Activated naive CD4-positive, alpha-beta T cell (primary cell): ENCODE measurements at places on chromosomes 11 and 22.

GRCh38 chr11:2086239-2087040, 52.7 kb downstream of the IGF2 start:
- no peak for DNase-seq

- no peak for DNase-seq
Observed at GRCh38 chr11:128764424-128765095, 70.7 kb downstream of the FLI1 start.

DNA sequence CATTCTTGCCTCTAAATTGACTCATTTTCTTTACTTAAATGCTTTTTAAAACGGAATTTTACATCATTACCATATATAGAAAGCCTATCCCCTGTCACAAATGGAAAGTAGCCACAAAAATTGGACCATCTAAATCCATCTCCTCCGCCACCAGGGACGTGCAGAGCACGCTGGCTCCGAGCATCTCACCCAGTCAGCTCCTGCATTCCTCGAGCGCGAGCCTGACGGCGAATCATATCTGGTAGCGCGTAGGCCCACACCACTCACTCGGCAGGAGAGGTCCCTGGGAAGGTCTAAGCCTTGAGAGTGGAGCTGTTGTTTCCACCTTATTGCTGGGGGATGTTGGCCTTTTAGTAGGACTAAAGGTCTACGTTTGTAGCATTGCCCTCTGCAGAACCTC, 152.4 kb downstream of the TRIM29 start:
- DNase-seq = no peak

GRCh38 chr22:35590634-35591295, 26.4 kb downstream of the MB start:
- DNase-seq = no peak

GRCh38 chr22:29380032-29380781, 8.2 kb downstream of the AP1B1 start:
- no peak for DNase-seq

- DNase-seq = no peak
Observed at GRCh38 chr11:4882543-4882942, 843 bp downstream of the OR51T1 start.

DNA sequence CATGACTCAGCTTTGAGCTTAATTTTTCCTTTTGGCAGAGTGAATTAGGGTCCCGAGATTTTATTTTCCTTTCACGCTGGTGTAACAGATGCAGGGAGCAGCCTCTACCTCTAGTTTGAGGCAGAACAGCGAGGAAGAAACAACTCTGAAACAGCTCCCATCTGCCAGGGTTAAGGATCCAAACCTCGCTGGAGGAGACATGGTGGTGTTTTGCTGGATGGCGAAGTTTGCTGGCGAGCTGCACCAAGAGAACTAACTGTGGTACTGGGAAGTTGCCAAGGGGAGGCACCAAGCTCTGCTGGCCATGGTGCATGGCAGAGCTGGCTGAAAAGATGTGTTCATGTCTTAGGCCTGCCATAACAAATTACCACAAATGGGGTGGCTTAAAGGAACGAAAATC, 7.6 kb upstream of the ALKBH3 start:
- no peak for DNase-seq

DNA sequence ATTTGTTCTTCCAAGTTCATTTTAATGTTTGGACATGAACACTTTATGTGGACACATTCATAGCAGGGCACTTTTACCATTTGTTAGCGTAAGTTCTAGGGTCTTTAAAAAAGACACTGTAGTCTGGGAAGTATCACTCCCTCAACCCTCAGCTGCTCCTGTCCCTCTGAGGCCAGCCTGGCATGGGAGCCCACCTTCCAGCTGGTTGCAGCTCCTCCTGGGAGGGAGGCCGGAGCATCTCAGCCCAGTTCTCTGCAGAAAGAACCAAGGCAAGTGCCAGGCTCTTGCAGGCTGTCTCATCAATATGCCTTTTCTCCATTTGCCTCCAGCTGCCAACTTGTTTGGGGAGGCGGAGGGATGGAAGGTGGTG, 150.6 kb downstream of the OPCML start:
- DNase-seq = no peak

DNA sequence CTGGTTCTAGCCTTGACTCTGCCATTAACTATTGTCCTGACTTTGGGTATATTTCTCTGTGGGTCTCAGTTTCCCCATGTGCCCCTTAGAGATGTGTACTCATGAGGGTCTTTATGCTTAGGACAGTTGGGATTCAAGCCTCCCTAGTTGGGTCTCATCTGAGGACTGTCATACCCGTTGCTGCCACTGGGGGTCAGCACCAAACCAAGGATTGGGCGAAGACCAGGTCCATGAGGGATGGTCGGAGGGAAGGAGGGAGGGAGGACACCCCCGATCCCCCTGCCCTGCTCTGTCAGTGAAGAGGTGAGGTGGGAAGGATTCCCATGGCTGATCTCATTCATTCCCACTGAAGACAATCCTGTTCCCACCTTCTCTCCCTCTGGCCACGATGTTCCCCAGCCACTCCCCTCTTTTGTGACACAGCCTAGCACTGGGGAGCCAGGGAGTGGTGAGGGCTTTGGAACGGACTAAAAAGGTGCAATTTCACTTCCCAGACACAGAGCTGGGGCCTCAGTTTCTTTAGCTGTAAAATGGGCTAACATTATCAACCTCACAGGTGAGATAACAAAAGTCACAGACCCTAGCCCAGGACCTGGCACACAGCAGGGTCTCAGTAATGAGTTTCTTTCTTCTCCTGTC, 12.4 kb upstream of the KLHL35 start:
- peak; percentile 72 for DNase-seq

- no peak for DNase-seq
Observed at GRCh38 chr11:1744137-1744886, 6.1 kb downstream of the IFITM10 start.

GRCh38 chr11:35943713-35944502, at the start of gene LDLRAD3:
LDLRAD3 (plus strand) TSS chr11:35944062; CDS start chr11:35944099, 37 bp downstream.
- DNase-seq = peak; percentile 2

DNA sequence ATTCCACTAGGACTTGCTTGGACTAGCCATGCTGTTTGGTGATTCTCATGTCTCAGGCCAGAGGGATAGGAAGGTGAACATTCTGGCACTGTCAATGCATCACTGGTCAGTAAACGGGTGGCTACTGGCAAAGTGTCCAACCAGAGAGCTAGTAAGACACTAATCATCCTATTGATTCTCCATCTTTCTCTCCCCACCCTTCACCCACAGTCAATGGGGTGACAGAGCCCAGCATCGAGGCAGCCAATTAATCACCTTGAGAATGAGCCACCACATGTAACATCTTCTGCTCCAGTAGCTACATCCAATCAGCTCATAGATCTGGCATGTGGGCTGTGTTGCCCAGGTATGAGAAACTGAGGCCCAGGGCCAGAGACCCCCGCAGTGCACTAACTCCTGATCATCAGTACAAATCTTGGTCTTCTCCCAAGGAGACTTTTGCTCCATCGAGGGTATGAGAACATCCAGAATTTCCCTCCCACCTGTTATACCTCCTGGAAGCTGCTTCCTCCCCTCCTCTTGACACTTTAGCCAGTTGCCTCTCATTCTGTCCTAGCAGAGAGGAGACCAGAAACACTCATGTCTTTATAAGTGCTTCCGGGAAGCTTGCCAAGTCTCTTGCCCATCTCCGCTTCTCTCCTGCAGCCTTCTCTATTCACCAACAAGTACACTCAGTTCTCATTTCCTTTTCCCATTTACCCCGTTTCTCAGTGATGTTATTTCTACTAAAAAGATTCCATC, 17.0 kb downstream of the HTR3A start:
- DNase-seq = no peak

- DNase-seq = no peak
Observed at GRCh38 chr11:12113294-12113693, 2.9 kb downstream of the MICAL2 start.
